Esophagus squamous epithelium (tissue), 5 donors: ENCODE measurements at places on chromosomes 2 and 18.

GRCh38 chr2:189253836-189254235 is 74.3 kb upstream of the COL5A2 start:
- no peak for DNase-seq

- DNase-seq, result no peak
Observed at GRCh38 chr2:104595576-104595975, 258.3 kb upstream of the POU3F3 start.

- DNase-seq, result no peak
Observed at GRCh38 chr2:8231902-8232301, 450.0 kb upstream of the ID2 start.

GRCh38 chr2:8202132-8202531 is 479.7 kb upstream of the ID2 start:
- no peak for DNase-seq

- DNase-seq, result no peak
Observed at GRCh38 chr2:3572620-3573019, 2.4 kb upstream of the RPS7 start.

- no peak for DNase-seq
Observed at GRCh38 chr2:12549641-12550040, 167.1 kb upstream of the TRIB2 start.

DNA sequence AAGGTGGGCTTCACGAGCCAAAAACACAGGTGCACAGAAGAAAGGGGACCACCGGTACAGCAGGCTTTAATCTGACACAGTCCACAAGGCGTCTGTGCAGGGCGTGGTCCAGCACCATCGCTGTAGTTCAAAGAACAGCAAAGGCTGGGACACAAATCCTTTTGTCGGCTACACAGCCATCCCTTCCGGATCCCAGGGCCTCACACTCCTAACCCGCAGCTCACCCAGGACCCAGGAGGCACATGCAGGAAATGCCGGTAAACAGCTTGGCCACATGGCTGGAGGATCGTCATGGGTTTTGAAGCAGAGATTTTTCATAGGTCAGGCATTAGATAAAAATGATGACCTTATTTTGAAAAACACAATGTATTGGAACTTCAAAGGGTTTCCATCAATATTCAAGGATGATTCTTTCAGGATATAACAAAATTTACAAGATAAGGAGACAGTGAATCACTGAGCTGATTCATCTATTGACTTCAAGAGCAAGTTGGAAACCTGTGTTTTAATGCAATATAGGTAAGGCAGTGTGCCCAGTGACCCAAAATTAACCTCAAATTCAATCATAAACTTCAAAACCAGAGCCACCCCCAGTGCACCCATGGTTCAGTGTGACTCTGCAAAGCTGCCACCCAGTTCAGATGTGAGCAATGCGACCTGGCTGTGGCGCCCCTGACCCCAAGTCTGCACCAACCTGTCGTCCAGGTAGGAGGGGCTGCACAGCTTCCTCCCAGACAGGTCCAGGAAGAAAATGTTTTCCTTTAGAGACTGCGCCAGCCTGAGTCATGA is 74.4 kb downstream of the TMEM18 start:
- no peak for DNase-seq
